ENCODE measurements at places on chromosomes 3 and 15.

DNA sequence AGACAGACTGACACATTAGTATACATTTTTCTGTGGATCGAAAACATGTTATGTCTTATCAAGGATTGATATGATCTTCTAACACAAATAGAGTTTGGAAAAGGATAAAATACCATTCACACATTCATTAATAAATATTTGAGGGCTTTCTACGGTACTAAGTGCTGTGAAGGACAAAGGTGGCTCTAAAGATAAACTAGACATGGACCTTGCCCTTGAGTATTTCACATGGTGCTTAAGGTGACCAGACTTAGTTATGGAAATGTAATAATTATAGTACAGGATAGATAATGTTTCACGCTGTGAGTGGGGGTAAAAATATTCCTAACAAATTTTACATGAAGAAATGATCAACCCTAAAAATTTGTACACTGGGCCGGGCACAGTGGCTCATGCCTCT, 3.8 kb upstream of the RAP2B start:
- DNase-seq: no peak

- no peak for DNase-seq
Observed at GRCh38 chr3:188863999-188864406, 307.8 kb upstream of the TPRG1 start.

DNA sequence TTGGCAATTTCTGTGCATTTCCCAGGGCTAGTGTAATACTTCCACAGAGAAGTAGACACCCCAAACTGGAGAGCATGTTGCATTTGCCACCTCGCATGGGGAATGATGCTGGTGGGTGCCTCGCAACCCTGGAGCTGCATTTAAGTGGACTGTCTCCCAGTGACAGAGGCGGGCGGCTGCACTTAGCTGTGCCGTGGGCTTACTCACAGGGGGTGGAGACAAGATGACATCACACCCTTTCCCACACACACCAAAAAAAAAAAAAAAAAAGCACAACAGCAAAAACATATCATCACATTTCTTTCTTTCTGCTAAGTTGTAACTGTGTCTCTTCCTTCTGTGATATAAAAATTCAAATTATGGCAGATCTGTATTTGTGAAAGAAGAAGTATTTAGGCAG, at the start of gene ABI3BP:
Gene ABI3BP (minus strand): TSS at position 113 of the 400 bp plus-strand sequence. CDS start 37 bp downstream, at position 76.
- DNase-seq: peak; percentile 4

- DNase-seq: peak; percentile 69
Observed at GRCh38 chr3:73100741-73101559, 39.5 kb downstream of the EBLN2 start.

- DNase-seq: no peak
Observed at GRCh38 chr15:37166402-37166801, 66.1 kb upstream of the MEIS2 start.

GRCh38 chr15:69980341-69981059, 117.2 kb downstream of the TLE3 start:
- DNase-seq: no peak

- no peak for DNase-seq
Observed at GRCh38 chr3:148332509-148332908, 365.2 kb upstream of the AGTR1 start.

- DNase-seq: no peak
Observed at GRCh38 chr3:24368605-24369004, 126.0 kb downstream of the THRB start.

GRCh38 chr3:25380222-25380739, 47.8 kb upstream of the RARB start:
- DNase-seq: no peak

DNA sequence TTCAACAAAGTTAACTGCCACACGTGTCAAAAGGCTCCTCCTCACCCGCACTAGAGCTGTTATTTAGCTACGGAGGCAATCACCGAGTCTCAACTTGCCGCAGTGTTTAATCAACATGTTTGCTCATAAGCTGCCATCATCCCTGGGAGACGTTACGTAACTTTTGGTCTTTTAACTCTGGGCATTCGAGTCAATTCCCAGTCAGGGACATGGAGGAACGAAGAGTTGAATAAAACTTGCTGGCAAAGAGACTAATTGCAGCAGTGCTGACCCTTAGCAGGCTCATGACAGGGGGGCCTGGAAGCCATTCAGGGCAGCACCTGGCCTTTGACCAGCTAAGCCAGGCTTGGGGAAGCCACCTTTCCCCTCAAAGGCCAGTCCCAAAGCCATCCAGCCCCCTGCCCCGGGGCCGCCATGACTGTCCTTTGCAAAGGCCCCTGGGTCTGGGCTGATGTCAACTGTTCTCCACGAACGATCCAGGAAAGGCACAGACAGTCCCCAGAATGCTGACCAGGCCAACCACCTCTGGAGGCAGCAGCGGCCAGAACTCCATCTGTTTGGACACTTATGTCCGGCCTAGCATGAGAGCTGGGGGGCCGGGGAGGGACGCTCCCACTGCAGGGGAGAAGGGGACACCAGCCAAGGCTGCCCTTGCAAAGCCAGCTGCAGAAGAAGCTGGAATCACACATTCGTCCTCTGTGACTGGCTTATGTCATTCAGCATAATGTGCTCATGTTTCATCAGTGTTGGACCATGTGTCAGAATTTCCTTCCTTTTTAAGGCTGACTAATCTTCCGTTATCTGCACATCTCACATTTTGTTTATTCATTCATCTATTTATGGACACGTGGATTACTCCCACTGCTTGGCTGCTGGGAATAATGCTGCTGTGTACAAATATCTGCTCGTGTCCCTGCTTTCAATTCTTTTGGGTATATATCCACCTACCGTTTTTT, 43.7 kb downstream of the PCSK6 start:
- no peak for DNase-seq

DNA sequence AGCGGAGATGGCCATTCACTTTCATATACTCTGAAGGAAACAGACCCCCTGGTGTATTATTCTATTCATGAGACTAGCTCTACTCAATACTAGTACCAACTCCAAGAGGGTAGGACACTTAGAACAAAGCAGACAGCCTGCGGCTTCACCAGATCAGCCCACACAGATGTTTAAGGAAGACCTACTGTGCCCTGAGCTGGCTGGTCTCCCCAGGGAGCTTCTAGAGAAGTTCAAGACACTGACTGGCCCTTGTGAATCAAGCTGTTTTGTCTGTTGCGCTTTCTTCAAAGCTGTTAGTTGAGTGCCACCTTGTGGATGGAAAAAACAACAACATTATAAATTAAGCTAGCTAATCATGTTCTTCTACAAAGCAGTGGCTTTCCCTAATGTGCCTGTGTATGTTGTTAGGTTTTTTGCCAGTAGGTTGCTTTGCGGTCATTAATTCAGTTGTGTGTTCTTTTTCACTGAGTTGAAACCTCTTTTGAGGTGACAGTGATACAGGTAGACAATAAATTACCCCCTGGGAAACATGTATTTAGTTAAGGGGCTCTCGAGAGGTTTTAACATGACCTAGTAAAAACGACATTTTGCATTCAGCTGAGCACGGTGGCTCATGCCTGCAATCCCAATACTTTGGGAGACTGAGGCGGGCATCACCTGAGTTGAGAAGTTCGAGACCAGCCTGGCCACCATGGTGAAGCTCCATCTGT, 64.2 kb upstream of the MYZAP start:
- no peak for DNase-seq

DNA sequence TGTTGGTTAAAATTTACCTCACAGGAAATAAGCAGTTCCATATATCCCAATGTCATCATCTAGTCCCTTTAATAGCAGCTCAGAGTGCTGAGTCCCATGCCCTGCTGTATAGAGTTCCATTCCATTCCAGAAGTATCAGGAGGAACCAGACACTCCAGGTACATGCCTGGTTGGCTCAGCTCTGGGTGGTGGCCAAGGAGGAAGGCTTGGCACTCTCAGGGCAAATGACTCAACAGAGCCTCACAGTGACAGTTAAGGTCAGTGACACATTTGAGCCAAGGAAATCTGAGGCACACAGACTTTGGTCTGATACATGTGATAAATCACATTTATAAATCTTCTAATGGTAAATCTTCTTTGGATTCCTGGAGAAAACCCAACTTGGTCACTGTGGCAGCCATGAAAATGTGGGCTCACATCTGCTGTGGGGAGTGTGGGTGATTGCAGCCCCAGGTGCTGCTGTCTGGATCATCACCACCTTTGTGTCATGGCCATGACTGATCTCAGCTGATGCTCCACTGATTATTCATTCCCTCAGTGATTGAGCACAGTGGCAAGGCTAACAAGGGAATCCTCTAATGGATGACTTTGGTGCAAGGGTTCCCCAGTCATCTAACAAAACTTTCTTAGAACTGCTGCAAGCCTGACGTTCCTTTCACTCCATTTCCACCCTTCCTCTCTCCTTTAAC, 9.3 kb downstream of the HHLA2 start:
- DNase-seq: no peak

GRCh38 chr3:104763007-104763406, 603.7 kb upstream of the ALCAM start:
- DNase-seq: no peak

DNA sequence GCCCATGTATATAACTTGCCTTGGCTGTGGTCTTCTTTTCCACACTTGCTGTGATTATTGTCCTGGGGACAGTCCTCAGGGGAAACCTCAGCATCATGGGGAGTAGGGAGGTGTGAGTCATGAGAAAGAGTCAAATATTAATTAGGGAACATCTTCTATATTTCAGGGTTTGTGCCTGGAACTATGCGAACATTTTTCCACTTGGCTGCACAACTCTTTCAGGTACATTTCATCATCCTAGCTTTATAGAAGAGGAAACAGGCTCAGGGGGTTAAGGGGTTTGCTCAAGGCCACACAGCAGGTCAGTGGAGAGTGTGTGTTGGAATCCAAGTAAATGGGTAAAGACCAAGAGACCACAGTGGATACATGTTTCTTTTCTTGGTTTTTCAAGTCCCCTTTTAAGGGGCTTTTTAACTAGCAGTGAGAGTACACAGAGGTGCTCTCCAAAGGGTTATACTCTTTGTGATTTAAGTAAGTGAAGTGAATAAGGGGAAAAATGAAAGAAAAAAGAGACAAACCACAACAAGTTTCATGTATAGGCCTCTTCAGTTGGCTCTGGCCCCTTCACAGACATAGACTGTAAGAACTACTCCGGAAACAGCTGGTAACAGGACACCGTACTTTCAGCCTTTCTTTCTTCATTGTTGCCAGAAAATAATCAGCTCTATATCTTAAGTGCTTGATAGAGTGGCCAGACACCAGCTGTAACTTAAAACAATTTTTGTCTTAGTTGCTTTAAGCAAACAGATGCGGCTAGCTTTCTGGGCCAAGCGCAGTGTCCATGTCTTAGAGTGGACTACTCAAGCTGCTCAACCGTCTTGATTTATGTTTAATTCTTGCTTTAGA, 64.6 kb downstream of the EEFSEC start:
- DNase-seq: no peak

DNA sequence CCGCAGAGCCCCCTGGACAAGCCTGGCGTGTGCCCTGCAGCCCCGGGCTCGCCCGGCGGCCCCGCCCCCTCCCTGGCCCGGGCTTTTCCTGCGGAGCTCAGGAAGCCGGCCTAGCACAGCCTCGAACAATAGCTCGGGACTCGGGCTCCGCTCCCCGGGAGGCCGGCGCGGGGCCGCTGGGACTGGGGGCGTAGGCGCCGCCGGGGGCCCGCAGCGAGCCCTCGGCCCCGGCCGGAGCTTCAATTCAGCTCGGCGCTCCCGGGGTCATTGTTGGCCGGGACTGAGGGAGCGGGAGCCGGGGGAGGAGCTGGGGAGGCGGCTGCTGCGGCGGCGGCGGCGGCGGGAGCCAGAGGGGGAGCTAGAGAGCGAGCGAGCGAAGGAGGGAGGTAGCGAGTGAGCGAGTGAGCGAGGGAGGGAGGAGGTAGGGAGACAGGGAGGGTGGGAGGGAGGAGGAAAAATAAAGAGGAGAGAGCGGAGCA, 41.0 kb upstream of the ROPN1 start:
- DNase-seq: peak; percentile 2

GRCh38 chr3:113194823-113195401, 16.4 kb upstream of the BOC start:
- DNase-seq: no peak

- DNase-seq: no peak
Observed at GRCh38 chr15:26115229-26115943, 252.3 kb upstream of the ATP10A start.

- DNase-seq: no peak
Observed at GRCh38 chr3:48459331-48459730, 12.8 kb downstream of the ATRIP start.

GRCh38 chr3:57919987-57920386, 88.2 kb upstream of the FLNB start:
- DNase-seq: no peak

GRCh38 chr15:90892498-90893174, 8.3 kb downstream of the FES start:
- DNase-seq: no peak

- DNase-seq: no peak
Observed at GRCh38 chr3:141241616-141242376, 10.2 kb downstream of the PXYLP1 start.

Measured in T-helper 2 cell (primary cell).